ENCODE measurements at places on chromosomes 4 and X.

GRCh38 chrX:84199688-84200087 is 11.7 kb upstream of the RPS6KA6 start:
- no peak for DNase-seq

GRCh38 chr4:52106660-52107059 is 55.6 kb downstream of the SPATA18 start:
- DNase-seq: no peak

DNA sequence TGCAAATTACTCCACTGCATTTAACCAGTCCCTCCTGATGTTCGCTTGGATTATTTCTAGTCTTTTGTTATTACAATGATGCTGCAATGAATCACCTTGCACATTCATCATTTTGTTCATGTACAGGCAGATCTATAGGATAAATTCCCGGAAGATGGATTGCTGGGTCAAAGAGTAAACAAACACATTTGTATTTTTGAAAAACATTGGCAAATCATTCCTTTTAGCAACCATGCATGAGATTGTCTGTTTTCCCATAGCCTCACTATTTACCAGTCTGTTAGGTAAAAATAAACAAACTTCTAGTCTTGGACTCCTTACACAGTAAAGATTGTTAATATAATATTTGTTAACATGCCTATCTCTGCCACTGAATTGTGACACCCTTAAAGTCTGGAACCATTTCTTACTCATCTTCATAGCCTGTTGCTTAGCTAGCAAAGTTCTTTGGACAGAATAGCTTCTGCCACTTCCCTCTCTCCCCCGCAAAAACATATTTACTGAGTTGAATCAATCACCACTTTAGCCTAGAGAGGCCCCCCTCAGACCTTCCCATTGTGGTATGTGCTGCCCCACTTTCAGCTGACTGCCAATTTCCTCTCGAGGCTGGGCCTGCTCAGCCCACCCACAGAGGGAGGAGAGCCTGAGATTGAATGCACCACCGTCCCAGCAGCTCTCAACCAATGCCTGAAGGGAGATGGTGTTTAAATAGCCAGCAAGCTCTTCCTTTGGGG is 108.4 kb upstream of the ATXN3L start:
- no peak for DNase-seq

DNA sequence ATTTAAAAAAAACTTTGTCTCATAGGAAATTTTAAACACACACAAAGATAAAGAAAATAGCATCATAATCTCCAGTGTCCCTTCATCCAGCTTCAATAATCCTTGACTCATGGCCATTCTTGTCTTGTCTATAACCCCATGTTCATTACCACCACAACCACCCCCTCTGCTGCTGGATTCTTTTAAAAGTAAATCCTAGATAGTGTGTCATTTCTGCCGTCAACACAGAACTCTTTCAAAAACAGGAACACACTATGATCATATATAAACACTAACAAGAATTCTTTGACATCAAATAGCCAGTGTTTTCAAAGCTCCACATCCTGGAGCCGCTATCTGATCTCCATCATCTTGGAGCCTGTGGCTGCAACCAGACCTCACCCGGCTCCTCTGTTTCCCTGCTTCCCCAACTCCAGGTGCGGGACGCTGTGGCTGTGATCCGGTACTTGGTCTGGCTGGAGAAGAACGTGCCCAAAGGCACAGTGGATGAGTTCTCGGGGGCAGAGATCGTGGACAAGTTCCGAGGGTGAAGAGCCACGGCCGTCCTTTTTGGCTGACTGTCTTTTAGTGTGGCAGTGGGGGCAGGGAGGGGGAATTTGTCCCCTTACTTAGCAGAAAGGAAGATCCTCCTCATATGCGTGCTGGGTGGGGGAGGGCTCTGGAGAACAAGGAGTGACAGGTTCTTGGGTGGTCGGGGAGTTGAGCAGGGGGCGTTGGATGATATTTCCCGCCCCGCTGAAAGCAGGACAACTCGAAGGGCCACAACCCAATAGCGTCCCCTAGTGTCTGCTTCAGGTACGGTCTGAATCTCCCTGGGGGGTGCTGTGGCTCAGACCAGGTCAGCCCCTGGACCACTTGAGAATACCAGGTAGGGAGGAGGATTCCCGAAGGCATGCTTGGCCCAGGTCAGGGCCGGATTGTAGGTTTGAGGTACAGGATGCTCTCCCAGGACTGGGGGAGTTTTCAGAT is 15.6 kb downstream of the XPNPEP2 start:
- no peak for DNase-seq

DNA sequence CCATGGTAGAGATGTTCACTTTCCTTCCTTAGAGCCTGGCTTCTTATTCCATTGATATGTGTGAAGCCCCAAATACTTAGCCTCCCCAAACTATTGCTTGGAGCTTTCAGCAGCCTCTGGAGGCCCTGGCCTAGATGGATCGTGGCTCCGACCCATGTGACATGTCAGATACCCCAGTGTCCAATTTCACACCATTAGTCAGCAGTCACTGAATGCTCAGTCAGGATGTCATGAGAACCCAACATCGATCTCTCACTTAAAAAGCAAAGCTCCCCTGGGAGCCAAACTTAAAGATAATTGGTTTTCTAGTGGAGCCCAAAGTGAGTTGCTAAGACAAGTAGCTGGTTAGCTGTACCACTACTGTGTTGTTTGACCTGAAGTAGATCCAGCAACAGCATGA is 41.6 kb upstream of the IGSF1 start:
- no peak for DNase-seq

DNA sequence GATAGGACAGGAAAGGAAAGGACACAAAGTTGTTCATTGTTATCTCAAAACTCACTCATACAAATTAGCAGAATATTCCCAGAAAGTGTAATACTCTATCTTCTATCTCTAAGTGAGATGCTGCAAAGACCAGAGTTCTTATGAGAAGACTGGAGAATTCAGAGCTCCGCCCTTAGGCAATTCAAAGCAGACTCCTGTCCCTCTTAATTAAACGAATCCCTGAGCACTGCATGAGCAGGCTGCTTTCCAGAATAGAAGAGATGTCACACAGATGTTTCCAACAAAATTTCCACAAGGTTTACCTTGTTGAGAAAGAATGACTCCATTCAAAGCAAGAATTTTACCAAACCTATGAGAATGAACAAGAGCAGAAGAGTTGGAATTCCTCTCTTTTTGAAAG is 630.8 kb upstream of the INTU start:
- DNase-seq: no peak

DNA sequence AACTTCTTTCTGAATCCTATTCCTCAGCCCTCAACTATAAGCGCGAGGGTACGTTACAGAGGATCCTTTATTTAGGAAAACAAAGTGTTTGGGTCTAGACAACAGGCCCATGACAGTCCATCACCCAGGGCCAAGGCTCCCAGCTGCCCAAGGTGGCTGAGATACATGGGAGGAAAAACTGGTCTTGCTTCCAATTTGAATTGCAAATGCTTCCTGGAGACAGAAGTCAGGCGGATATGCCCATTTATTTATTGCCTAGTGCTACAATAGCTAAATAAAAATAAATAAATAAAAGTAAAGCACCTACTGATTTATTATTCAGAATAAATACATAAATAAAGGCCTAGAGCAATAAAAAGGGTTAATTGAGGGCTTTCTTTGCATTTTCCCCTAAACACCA is 248.7 kb downstream of the DHX15 start:
- no peak for DNase-seq

DNA sequence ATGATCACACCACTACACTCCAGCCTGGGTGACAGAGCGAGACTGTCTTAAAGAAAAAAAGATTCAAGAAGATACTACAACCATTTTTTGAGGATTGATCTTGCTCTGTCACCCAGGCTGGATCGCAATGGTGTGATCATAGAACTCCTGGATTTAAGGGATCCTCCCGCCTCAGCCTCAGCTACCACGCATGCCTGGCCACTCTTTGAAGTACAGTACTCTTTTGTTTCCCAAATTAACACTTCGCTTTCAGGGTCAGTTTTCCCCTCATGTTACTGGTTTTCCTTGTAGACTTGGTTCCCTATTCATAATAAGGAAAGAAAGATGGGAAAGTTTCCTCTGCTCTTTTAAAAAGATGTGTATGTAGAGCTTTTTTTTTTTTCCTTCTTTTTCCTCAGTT is 34.3 kb downstream of the FHIP1A start:
- DNase-seq: no peak

DNA sequence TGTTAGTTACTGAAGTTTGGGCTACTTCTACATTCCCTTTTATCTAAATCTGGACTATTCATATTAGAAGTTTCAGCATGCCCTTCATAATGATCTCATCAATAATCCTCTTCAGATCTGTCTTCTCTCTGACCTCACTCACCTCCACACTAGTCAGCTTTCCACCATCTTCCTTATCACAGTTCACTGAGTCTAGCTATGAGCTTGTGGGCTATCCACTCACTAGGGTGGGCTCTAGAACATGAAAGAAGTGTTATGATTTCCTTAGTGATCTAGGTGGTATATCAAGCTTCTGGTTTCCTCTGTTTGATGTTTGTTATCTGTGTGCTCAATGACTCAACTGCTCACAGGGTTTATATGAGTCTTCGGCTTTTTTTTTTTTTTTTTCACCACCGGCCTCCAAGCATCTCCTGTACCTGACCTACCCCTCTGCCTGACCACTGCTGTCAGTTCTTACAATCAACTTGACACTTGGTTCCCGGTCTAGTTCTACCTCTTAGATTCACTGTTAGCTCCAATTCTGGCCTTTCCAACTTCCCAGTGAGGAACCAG is 103.1 kb downstream of the PAPSS1 start:
- no peak for DNase-seq

DNA sequence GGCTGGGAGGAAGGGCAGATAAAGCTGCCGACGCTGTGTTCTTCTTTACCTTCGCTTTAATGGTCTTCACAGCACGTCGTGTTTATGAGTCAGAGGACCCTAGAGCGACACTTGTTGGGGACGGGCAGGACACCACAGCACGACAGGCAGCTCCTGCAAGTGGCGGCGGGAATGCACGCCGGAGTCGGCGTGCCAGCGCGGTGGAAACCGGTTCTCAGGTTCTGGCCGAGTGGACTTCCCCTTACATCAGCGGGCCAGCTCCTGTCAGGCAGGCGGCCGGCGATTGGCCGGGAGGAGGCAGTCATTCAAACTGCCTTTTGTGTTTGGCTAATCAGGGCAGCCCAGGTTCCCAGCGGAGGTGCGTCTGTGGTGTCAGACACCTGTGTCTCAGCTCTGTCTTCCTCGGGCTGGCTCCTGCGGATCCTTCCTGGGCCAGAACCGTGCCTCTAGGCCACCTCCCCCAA is 150.9 kb downstream of the SHROOM3 start:
- DNase-seq: peak; percentile 6

Measured in stimulated activated CD4-positive, alpha-beta T cell treated with anti-CD3 and anti-CD28 coated beads, TNF-alpha, amount 100 ng/mL, for 48 hours (primary cell).